ENCODE measurements at places on chromosomes 6 and 20.

DNA sequence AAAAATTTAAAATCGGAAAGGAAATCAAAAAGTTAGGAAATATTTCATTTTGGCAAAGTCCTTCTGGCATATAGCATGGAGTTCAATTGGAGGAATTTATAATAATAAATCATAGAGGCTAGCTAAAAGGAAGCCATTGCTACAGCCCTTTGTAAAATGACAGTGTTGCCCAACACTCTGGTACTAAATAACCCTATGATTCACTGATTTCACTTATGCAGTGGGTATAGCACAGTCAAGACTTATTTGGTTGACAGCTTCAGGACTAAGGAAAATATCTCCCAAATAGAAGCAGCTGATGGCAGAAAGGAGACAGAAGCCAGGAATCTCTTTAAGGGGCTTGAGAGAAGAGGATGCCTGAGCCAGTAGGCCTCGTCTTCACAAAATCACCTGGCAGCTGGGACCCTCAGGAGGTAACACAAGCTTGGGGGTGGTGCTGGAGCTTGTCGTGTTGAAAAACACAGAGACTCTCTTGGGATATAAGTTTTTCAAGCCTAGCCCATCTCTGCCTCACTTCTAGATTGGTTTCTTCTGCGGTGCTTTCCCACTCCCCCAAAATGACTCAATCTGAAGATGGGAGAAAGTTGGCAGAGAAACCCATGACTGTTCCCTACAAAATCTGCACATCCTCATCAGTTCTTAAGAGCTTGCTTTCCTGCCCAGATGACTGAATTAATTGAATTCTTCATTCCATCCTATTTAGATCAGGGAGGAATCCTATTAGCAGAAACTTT is 38.4 kb upstream of the EYA4 start:
- DNase-seq = no peak

DNA sequence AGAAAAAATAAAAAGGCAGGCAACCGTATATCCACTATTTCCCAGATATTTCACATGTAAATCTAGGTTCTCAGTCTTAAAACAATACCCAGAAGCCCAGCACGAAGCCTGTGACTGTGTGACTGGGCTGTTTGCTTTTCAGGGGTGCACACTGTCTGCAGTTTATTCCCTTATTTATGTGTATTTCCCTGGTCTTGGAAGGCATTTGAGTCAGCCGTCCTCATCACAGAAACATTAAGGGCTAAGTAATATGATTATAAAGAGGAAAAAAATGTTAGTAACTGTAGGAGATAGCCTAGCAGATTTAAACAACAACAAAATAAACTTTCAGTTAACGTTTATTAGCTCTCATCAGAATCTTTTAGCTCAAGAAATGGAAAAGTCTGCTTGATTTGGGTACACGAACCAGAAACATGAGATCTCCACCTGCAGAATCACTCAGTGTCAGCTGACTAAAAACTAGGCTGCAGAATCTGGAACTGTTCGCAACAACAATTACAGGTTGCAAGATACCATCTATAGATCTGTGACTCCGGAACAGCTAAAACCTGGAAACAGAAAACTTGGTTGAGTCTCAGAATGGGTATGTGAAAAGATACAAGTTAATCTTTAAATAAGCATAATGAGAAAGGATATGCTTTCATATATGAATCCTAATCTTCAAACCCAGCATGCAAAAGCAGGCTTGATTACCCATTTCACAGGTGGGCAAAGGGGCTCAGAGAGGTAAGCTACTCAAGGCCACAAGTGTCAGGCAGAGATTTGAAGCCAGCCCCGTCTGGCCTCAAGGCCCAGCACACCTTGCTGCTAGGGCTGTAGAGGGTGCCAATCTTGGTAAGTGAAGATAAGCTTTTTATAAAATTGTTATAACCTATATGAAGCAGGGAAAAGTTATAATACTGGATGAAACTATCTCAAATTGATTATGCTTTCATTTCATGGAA is 21.1 kb downstream of the GCLC start:
- DNase-seq = no peak

DNA sequence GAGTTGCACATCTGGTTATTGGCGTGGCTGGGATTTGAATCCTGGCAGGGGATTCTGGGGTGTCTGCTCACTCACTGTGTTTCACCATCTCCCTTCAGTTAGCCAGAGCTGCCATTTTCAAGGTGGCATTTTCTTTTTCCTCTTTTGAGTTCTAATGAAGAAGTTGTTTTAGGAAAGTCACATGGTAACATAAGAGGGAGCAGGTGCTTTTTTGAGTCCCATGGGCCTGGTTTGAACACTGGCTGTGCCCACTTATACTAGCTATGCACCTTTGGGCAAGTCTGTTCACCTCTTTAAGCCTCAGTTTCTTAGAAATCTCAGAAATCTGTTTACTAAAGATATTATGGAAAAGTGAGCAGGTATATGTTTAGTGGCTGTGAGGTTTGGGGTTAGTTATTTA is 39.6 kb downstream of the ANKS1A start:
- DNase-seq = no peak

DNA sequence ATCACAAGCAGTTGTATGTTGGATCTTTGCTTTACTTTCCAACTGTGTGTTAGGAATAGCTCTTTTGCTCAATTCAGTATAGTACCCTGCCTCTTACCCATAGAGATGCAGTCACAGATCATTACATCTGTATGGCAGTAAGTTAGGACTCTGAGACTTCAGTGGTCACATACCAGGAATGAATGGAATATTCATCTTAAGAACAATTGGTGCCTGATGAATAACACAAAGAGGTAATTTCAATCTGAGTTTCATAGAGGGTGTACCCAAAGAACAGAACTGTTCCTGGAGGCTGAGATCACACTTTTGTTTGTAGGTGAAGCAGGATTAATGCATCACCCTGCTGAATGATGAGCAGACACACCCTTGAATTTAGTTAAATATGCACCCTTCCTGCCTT is 28.7 kb upstream of the KIF13A start:
- DNase-seq = no peak

- DNase-seq = no peak
These were observed 1.7 kb upstream of the MMP24OS start for GRCh38 chr20:35279533-35280174.

DNA sequence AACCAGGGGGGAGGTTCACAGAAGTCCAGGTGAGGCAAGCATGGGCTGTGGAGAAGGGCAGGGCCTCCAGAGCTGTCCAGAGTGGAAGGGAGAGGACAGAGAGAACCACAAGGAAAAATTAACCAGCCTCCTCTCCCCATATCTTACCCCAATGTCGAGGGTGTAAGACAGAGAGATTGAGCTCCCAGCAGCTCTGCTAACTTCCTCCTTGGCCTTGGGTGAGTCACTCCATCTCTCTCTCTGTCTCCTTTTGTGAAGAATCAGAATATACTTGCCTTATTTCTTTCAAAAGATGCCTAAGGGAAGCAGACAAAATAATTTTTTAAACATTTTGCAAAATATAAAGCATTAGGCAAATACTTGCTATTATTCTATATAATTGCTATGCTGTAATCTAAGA is 58.3 kb upstream of the IYD start:
- no peak for DNase-seq

- DNase-seq = peak; percentile 18
These were observed 570.4 kb upstream of the GJE1 start for GRCh38 chr6:141562186-141562811.

DNA sequence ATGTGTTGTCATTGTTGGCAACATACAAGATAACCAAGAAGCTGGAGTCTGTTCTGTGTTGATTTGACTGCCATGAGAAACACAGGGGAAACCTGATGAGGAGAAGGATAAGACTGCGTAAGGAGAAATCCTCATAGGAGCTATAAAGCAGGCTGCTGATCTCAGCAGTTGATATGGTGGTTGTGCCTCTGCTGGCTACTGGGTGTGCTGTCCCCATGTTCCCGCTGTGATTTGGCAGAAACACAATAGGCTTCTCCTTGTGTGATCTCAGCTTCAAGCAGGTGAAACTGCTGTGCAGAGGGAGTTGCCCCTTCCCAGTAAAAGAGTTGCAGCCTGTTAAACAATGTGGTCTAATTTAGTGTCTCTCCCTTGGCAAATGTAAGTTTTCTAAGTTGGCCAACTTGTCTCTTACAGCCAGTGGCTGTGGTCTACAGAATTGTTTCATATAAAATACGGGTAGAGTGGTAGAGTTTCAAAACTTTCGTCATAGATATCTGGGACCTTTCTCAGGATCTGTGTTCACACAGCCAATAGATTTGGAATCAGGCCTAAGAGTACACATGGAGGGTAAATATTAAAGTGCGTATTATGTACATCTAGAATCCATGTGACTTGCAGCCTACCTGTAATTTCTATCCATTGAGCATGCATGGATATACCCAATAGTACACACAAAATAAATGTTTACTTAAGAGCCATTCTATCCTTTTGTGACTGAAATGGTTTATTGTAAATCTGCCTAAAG is 78.4 kb downstream of the RNF144B start:
- DNase-seq = no peak

DNA sequence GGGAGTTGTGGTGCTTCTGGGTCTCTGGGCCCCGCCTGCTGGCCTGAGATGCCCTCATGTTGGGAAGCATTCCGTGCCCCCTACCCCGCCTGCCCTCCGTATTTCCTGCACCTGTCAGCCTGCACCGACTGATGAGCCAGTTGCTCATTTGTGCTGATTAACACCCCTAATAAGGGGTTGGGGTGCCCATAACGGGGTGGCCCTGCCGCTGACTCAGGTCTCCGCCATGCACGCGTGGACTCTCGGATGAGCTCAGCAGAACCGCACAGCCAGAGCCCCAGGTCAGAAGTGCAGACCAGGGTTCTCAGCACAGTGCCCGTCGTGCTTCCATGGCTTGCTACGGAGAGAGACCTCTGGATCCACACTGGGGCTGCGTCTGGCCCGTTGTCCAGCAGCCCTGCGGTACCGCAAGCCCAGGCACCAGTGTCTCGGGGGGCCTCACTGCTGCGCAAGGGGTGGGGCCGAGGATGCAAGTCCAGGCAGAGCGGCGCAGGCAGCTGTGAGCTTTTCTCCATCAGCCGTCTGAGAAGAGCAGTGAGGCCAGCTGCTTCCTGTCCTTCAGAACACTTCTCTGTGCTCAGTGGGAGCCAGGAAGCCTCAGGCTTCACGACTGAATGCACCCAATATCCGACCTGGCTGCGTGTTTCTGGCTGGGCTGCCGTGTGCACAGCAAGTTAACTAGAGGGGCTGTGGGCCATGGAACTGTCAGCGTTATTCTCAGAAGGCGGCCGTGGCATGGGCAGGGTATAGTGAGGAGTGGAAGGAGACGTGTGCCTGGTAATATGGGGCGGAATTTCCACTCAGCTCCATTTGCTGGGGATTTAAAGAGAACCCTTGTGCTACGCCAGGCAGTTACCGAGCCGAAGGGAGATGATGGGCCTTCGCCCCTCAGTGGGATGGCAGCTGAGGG is 18.6 kb downstream of the MTG2 start:
- DNase-seq = no peak

DNA sequence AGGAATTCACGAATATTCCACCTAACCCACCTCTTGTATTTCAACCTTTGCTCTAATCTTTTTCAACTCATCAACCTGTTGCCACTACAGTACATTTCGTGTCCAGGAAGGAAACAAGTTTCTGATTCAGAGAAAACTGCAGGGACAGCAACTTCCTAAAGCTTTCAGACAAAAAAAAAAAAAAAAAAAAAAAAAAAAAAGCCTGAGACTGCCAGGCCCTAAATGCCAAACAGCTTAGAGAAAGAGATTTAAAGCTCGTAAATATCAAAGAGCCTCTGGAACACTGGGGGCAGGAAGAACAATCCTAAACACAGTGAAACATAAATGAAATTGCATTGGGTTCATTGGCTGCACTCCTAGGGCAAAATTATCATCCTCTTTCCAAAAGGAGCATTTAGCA is 411.2 kb upstream of the SPTLC3 start:
- no peak for DNase-seq

GRCh38 chr6:53165293-53165692 is 16.7 kb upstream of the GCM1 start:
- no peak for DNase-seq

DNA sequence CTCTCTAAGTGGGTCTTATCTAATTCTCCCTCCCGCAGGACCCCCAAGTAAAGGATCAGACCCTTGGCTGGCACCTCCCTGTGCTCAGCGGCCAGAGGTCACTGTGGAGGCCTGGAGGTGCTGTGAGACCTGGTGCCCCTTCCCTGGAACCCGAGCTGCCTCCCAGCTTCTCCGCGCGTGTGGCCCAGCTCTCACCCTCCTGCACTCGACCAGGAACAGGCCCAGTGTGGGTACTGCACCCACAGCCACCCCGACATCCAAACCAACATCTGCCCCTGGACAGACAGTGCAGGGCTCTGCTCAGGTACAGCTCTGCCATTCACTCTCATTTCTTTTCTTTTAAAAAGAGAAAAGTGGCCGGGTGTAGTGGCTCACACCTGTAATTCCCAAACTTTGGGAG is 42.4 kb downstream of the TMEM242 start:
- no peak for DNase-seq

DNA sequence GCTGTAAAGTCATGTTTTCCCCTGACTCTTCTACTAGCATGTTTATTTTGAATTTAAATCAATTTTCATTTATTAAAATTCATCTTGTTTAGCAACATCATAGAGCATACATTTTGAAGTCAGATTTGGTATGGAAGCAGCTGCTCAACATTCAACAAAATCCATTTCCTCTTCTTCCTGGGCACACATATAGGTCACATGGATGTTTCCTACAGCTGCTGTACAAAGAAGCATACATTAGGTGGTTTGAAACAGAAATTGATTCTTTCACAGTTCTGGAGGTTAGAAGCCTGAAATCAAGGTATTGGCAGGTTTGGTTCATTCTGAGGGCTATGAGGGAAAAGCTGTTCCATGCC is 495.2 kb downstream of the RFPL4B start:
- DNase-seq = no peak

DNA sequence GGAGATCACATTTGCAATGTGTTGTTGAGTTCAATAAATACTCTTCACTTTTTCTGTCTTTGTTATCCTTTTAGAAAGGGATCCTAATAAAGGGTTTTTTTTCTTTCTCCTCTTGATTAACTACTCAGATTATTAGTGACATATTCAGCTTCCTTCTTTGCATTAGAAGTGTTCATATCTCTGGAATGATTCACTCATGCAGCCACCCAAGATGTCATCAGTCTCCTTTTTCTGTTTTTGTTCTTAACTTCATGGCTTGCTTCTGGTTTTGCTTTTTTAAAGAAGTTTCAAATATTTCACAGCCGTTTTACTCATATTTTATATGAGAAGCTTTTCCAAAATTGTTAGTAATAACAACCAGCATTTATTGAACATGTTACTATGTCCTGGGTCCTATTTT is 187.6 kb downstream of the TMEM242 start:
- DNase-seq = no peak

Measured in midbrain (tissue), 1 donor.